ENCODE measurements at places on chromosomes 5 and 9.

DNA sequence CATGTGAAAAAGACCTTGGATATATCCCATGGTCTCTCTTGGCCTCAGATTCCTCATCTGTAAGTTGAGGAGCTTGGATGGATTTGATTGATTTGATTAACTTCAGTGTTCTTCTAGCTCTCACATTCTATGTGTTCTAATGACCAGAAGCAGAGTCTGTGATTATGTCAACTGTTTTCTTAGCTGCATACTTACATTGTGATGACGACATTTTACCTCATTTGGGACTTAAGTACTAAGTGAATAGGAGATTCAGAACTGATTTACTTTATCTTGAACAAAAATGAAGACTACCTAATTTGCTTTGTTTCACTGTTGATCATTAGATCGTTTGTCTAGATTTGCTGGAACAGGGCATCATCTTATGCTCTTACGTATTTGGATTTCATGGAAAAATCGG, 427.7 kb downstream of the SH3GL2 start:
- no peak for DNase-seq

GRCh38 chr9:117718701-117719100, 14.5 kb downstream of the TLR4 start:
- no peak for DNase-seq

DNA sequence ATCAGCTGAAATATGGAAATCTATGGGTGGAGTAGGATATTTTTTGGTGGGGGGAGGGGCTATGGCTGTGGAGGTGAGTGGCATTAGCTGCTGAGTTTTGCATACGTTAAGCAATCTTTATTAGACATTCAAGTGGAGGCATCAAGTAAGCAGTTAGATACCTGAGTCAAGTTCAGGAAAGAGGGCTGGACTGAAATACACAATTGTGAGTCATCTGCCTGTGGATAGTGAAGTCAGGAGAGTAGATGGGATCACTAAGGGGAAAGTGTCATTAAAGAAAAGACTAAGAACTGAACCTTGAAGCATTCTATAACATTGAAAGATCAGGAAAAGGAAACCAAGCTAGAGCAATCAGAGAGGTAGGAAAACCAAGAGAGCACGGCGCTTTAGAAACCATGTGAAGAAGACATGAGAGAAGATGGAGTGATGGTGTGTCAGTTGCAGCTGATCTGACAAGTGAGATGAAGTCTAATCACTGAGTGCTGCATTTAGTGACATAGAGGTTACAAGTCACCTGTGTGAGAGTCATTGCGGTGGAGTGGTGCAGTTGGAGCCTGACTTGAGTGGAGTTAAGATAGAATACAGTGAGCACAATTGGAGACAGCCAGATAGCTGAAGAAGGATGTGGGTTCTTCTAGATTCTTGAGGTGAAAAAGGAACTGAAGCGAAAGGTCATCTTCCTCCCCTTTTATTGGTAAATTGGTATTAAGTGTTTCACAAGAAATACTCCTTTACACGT, 88.7 kb downstream of the PIP5K1B start:
- no peak for DNase-seq

DNA sequence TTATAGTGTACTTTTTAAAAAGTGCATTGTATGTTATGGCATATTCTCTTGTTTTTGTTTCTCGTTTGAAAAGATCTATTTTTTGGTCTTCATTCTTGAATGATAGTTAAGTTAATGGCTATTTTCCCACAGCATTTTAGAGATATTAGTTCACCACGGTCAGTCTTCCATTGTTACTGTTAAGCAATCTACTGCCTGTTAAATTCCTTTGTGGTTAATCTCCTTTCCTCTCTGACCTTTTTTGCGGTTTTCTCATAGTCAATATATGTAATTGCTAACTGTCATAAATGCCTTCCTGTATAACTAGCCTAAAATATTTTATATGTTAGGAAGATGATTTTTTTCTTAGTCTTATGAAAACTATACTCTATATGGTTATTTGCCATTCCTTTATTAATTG, 250.8 kb upstream of the FBXL7 start:
- DNase-seq: no peak

DNA sequence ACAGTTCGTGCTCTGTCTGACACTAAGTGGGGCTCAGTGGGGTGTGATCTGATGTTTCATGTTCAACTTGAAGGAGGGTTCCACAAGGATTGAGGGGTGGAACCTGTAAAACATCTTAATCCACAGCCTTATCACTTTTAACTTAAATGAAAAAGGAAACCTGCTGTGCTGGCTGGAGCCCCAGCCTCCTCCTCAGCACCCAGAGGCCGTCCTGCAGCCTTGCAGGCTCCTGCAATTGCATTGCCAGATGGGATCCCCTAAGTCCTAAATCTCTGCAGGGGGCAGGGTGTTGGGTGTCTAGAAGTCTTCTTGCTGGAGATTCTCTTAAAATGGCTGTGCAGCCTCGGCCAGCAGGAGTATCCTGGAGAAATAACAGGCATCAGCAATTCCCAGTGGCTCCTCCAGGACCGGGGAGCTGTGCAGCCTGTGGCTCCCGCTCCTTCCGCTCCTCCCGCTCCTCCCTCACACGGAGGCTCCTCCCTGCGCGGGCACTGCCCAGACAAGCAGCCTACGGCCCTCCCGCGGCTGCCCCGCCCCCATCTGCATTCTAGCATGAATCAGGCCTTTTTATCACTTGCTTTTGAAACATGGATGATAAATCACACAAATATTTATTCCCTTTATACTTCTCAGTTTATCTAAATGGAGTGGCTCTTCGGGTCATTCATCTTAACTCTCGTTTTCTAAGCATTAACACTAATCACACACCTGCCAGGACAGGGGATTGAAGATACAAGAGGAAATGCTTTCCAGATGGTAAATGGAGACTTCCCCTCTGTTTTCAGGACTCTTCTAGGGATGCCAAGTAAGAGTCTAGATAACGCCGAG, 131.0 kb downstream of the ADAMTS16 start:
- no peak for DNase-seq

- no peak for DNase-seq
Observed at GRCh38 chr9:99628849-99629620, 192.7 kb upstream of the NR4A3 start.

- peak; percentile 19 for DNase-seq
Observed at GRCh38 chr9:27888661-27889295, 315.5 kb upstream of the C9orf72 start.

DNA sequence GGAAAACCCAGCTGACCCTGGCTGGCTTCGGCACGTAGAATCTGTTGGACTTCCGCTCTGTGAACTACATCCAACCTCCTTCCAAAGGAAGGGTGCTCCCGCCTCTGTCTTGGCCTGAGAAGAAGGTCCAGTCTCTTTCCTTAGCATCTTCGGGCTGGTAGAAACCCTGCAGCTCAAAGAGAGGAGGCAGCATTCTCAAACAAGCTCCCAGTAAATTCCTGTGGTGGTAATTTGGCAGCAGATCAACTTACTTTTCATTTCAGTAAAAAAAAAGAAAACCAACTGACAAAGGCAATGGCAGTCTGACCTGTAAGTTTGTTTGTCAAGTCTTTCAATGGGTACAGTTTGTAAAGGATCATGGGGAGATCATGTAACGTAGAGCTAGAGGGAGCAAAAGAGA, 176.7 kb downstream of the MED10 start:
- no peak for DNase-seq

DNA sequence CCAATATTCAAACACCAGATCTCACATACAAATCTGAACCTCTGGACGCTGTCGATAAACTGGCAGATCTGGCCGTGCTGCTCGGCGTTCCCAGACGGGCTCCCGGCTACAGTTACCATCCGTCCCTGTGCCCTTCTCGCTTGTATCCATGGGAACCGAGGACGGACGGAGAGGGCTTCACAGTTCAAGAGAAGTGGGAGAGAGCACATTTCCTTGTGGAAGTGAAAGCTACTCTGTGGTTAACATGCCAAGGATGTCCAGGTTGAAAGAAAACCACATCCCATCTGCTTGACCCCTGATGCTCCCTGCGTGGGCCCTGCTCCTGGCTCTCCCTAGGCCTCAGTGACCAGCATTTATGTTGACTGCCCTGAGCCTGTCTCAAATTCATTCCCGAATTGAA, 6.3 kb upstream of the DBN1 start:
- DNase-seq: no peak

DNA sequence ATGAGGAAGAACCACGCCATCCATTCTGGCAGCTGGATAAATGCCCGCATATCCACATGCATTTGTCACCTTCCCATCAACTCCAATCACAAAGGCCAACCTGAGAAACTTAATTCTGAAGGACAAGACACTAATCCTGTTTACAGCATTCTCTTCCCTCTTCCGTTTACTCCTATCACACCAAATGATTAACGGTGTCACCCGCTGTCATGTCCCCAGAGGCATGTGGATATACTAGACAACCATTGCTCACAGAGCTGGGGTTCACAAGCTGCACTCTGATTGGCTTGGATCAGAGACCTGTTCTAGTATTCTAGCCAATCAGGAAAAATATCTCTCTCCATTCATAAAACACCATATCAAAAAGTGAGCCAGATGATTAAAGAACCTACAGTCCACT, 3.6 kb downstream of the MACROH2A1 start:
- DNase-seq: no peak

GRCh38 chr5:87121304-87122150, 146.2 kb upstream of the RASA1 start:
- DNase-seq: peak; percentile 17

GRCh38 chr9:110016340-110016739, 191.6 kb downstream of the C9orf152 start:
- no peak for DNase-seq
